Astrocyte of the spinal cord (primary cell): ENCODE measurements at places on chromosomes 6 and 20.

- no peak for DNase-seq
Measured at GRCh38 chr6:24920136-24920535, 15.6 kb downstream of the RIPOR2 start.

GRCh38 chr6:45657226-45657625 is 279.5 kb upstream of the SUPT3H start:
- no peak for DNase-seq

- peak; percentile 9 for DNase-seq
Measured at GRCh38 chr6:22149096-22149495, 147.7 kb downstream of the PRL start.

DNA sequence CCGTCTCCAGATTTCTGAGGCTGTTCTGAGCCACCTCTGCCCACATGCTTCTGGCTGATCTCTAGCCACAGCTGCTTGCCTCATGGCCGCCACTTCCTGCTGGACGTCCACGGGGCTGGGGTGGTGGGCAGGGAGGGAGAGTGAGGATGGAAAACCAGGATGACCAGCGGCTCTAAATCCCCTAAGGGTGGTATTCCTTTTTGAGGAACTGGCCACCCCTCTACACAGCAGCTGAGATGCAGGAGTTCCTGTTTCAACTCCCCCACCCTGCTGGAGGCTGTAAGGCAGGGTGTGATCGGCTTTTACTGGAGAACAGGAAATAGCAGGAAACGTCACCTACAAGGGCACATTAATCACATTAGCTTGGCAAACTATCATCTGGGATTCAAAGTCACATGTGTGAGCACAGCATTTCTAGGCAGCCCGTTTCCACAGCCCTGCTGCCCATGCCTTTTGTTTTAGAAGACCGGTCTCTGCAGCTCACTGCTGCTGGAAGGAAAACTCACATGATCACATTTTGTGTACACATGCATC is 181.6 kb upstream of the ECI2 start:
- peak; percentile 70 for DNase-seq

DNA sequence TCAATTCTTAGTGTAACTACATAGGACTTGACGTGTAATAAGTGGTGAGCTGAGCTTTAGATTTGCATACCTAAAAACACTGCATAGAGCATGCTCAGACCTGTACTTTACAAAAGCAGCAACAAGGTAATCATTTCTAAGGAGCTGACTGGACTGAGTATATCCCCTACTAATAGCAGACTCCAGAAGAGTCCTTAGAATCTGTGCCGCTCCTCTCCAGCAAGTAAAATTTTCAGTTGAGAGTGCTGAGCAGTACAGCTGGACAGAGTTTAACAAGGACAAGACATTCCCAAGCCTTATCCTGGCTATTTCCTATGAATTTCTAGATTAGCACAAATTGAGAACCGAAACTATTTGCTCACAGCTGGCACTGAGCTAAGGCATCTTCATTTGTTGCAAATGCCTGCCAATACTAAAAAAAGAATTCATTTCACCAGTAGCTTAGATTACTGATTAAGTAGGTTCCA is 26.1 kb upstream of the KLHL31 start:
- DNase-seq, result no peak

GRCh38 chr20:62587757-62588402 is 54.4 kb upstream of the SLCO4A1 start:
- DNase-seq, result no peak

GRCh38 chr6:56278171-56278591 is 30.8 kb upstream of the COL21A1 start:
- peak; percentile 23 for DNase-seq

GRCh38 chr20:53768329-53768728 is 174.7 kb upstream of the ZNF217 start:
- DNase-seq, result no peak

DNA sequence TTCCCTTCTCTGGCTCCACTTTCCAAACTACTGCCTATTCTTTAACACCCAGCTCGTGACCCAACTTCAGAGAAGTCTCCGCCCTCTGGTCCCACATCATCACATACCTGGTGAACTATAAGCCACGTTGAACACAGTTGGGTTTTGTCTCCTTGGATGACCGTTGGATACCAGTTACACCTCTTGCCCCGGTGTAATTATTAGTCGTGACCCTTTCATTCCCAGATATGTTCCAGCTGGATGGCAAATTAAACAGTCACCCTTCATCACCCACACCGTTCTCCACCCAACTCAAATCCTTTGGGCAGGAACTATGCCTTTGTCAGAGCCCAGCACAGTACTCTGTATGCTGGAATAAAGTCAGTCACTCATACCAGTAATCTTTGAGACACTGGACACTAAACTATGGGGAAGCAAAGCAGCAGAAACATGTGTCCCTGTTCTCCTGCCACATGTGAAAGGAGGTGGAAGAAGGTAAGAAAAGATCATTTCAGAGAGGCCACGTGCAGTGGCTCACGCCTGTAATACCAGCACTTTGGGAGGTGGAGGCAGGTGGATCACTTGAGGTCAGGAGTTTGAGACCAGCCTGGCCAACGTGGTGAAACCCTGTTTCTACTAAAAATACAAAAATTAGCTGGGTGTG is 22.5 kb downstream of the PLAGL2 start:
- no peak for DNase-seq

DNA sequence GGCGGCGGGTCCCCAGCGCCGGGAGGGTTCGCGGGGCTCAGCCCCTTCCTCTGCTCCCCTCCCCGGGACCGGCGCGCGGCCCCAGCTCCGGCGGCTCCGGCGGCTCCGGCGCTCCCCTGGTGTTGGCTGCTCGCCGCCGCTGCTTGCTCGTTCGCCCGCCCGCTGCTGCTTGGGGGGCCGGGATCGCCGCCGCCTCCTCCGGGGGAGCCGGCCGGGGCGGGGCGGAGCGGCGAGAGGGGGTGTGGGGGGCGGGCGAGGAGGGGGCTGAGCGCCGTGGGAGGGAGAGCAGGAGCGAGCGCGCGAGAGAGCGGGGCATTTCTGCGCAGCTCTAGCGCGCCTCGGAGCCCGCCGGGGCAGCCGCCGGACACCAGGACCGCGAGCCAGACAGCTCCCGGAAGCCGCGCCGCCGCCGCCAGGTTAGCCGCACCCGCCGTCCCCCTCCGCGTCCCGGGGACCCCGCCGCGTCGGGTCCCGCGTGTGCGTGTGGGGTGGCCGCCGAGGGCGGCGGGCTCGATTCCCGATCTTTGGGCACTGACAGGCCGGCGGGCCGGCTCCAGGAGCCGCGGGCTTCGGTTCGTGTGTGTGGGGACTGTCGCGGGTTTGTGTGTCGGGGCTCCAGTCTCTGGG is 62.0 kb upstream of the EPB41L1 start:
- DNase-seq, result no peak

- DNase-seq, result no peak
Measured at GRCh38 chr20:51513545-51513944, 29.0 kb downstream of the NFATC2 start.

DNA sequence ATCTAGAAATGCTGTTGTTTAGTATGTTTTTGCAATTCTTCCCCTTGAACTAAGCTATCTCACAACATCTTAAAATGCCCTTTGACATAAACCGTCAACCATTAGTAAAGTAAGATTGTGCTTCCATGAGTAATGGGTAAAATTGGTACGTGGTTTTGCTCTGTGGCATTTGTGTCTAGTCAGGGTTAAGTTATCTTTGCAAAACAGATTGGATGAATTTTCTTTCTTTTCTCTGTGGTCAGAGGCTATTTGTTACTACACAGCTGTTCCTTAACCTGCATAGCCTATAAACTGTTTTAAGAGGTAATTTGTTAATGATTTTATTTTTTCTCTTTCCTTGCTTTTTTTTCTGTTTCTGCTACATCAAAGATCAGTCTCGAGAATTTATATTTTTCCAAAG is 75.4 kb downstream of the RPP40 start:
- peak; percentile 40 for DNase-seq

GRCh38 chr6:113447088-113447831 is 409.9 kb upstream of the MARCKS start:
- peak; percentile 89 for DNase-seq

DNA sequence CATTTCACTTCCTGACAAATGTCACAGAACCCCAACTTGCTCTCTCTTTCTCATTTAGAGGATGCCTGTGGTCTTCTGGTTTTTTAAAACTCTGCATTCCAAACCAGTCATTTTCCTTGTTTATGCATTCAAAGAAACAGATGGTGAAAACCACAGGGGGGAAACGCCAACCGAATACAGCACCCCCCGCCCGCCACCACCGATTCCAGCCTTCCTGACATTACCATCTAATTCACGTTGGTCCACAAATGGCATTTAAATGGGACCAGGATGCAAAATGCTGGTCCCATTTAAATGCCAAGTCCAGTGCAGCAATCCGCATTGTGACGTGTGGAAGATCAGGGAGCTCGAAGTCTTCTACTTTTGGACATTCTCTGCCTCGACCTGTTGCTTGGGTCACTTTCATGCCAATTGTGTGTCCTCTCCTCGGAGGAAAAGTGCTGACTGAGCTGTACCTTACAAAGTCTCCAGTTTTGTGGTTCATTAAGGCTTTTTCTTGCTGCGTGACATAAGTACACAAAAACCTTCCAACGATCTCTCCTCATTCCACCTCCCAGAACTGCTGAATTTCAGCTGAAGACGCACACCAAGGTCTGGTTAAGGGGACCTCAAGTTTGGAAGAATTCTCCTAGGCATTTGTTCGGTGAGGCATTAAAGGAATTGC is 35.8 kb downstream of the NEDD9 start:
- peak; percentile 93 for DNase-seq

- DNase-seq, result peak; percentile 17
Measured at GRCh38 chr6:107386340-107386739, 73.0 kb downstream of the PDSS2 start.

GRCh38 chr6:142698751-142699150 is 246.2 kb downstream of the HIVEP2 start:
- no peak for DNase-seq

DNA sequence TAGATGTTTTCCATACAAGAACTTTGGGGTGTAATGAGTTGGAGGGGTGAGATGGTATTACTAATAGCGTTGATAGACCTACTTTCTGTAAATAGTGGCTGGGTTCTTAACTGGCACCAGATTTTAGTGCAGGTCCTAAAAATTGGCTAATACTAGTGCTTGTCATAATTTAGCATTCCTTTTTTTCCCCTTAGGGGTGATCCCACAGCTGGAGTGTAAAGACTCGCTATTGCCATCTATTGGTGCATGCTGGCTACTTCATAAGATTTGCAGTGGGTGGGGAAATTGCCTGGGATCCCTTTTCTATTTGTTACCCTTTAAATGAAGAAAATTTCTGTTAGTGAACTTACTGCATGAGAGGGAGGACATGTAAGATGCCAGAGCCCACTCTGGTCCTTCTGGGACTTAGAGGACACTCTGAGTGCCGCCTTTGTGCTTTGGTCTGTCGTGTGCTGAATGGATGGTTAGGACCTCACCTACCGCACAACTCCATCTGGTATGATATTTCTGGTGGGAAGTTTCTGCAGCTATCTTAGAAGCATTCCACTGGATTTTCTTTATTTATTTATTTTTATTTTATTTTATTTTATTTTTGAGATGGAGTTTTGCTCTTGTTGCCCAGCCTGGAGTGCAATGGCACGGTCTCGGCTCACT is 195.5 kb downstream of the JARID2 start:
- peak; percentile 65 for DNase-seq
